ENCODE measurements at places on chromosomes 4 and X. TPM values are rescaled to one million over a fixed set of nuclear protein-coding genes. Genes with fewer than 3 reads are reported as not detected.

XAGE2 gene
- total RNA-seq, result not detected

C4orf51 gene
- total RNA-seq, result not detected

DNA sequence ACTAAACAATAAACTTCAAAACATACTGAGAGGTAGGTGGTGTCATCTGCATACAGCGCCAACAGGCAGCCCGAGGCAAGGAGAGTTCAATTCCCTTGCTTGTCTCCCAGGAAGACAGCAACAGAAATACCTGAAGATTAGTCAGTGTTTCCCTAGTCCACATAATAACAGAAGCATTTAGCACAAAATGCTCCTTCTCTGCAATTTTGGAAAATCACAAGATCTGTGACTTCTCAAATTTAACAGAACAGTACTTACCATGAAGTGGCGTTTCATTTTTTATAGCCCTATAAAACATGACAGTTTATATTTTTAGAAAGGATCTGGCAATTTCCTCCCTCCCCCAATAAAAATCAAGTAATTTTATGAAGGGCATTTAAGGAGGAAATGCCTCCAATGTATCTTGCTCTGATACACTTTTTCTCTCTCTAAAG, 67.1 kb upstream of the MYOZ2 start:
- H3K36me3 ChIP-seq, result no peaks in the 10 kb centered on the region
- H3K4me1 ChIP-seq, result no peaks in the 10 kb centered on the region
- no peak for DNase-seq
- H3K27ac ChIP-seq, result no peak overlapping the region

- no peak overlapping the region for H3K27ac ChIP-seq
- no peak for DNase-seq
- no peak overlapping the region for H3K4me3 ChIP-seq
- H3K4me1 ChIP-seq, result no peaks in the 10 kb centered on the region
- H3K27me3 ChIP-seq, result no peaks in the 10 kb centered on the region
Measured at GRCh38 chrX:41429592-41429991, 17.6 kb upstream of the NYX start.
